ENCODE measurements at places on chromosomes 11 and 22.

GRCh38 chr11:2653930-2654739, 45.7 kb downstream of the KCNQ1OT1 start:
- no peak for DNase-seq

- no peak for DNase-seq
These were observed 191.8 kb upstream of the E2F8 start for GRCh38 chr11:19432370-19433061.

DNA sequence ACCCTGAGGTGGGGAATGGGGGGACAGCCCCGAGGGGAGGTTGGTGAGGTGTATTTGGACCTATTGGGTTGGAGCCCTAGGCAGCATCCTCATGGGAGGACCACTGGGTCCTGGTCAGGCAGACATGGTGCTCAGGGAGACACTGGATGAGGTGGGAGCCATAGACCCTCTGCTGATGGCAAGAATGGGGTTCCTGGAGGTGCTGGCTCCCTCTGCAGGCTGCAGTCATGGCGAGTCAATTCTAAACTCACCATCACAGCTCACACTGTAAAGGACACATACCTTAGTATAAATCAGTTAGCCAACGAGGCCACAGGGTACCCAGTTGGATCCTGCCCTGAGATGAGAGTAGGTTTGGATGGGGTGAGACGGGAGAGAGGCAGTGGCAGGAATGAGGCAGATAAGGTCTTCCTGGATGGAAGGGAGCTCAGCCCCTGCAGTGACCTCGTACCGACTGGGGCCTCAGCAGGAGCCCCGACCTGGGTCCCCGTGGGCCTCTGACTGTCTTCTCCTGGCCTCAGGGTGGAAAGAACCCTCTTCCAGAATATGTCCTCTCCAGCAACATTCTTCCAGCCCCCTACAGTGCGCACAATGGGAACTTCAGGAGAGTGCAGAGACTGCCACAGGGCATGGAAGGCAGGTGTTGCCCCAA, 1.7 kb upstream of the GAB4 start:
- no peak for DNase-seq

- DNase-seq = no peak
These were observed 189.7 kb downstream of the GUCY1A2 start for GRCh38 chr11:106828576-106828975.

DNA sequence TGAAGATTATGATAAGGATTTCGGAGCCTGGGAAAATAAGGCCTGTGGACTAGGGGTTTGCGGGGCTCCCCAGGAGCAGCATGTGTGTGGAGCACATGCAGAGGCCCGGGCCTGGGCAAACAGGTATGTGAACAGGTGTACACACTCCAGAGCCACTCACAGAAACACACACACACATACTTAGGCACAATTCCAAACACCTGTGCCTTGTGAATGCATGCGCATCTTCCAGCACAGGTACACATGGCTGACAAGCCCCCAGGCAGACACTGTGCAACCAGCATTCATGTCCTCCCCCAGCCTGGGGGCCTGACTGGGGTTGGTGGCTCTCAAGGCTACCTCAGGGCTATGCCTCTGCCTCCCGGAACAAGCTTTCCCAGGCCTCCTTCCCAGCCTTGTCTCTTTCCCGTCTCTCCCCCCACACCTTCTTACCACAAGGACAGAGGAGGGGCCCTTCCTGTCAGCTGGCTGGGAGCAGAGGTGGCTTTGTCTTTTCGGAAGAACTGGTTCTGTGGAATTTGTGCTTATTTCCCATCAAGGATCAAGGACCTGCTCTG, 2.6 kb upstream of the P2RY6 start:
- DNase-seq = no peak

DNA sequence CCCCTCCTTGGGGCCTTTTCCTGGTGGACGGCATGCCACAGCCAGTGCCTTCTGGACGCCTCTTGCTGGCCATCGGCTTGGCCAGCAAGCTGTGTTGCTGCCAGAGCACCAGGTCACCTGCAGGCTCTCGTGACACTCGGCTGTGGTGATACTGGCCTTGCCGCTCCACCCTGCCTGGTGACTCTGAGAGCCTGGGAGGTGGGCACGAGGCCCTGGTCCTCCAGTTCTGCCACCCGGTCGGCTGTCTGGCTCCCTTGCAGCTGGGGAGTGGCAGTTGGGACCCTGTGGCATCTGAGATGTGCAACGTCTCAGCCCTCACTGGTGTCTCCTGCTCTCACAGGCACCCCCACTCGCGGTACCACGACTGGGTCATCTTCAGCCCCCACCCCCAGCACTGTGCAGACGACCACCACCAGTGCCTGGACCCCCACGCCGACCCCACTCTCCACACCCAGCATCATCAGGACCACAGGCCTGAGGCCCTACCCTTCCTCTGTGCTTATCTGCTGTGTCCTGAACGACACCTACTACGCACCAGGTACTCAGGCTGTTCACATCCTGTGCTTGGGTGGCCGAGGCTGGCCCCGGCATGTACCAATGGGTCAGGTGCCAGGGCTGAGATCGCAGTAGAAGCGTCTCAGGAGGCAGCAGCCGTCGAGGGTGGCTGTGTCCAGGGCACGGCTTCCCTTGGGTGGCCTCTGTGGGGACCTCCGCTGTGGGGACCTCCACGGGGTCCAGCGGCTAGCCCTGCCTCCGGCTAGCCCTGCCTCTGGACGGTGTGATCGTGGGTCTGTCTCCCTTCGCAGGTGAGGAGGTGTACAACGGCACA, 26.0 kb downstream of the MUC2 start:
- DNase-seq = no peak

DNA sequence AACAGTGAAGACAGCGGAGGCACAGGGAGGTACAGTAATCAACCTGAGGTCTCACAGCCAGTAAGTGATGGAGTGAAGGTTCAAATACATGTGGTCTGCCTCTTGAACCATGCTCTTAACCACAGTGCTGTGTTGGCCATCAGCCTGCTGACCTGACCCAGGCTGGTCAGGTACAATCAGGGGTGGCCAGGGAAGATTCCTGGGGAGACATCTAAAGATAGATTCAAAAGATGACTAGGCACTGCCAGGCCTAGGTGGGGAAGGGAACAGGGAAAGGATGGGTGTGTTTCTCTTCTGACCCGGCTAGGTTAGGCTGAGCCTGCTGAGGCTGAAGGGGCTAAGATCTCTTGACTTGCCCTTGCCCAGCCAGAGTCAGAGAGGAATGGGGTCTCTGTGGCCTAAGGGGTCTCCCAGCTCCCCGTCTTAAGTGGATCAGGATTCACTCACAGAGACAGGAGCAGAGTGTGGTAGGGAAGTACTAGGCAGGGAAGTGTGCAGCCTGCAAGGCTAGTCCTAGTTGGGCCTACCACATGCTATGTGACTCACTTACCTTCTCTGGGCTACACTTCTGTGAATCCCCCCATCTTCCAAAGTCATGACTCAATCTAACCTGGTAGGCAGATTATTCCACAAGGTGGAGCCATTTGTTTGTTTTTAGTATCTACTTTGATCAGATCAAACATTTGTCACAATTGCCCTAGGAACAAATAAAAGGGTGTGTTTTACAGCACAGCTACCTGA, 10.4 kb upstream of the SREBF2 start:
- peak; percentile 50 for DNase-seq

DNA sequence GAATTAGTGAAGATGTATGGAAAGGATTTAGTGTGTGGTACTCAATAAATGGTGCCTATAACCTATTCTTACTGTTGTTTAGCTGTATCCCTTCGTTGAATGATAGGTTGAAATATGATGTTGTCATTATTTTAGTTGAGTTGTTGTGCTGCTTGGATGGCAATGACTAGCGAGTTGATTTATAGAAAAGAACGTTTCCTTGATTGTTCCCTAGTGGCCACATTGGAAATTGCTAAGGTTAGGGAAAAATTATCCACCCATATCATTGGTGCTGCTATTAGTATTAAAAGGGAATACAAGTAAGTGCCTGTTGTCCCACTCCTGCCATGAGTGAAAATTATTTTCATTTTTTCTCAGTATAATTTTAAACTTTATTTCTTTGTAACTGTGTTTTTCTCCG, 14.5 kb downstream of the EMSY start:
- DNase-seq = no peak

- DNase-seq = no peak
These were observed 26.7 kb downstream of the SYT9 start for GRCh38 chr11:7278314-7278917.
